T-helper 9 cell (primary cell): ENCODE measurements at places on chromosomes 5 and 9.

DNA sequence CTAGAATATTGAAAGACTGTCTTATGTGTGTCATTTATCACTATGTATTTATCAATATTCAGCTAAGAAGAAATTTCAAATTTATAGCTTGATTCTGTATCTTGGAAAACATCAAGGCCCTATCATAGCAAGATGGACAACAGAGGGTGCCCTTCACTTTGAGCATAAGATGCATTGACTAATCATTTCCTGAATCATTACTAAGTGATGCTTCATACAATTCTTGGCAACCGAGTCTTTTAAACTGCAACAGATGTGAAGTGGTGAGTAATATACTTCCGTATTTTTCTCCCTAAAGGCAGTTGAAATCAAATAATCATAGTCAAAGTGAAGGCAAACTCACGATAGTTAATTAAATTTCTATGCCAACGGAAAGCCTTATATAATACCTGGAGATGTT lies 318.6 kb upstream of the RGMB start:
- DNase-seq = no peak

DNA sequence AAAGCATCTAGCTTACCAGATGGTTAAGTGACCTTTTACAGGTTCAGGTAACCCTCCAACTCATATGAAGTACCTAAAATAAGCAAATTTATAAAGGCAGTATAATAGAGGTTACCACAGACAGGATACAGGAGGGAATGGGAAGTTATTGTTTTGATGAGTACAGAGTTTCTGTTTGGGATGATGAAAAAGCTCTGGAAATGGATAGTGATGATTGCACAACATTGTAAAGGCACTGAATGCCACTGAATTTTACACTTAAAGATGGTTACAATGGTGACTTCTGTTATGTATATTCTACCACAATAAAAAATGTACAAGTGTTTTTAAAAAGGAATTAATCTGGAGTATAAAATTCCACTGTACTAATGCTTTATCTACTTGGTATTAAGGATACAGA lies 75.0 kb upstream of the NIPBL start:
- no peak for DNase-seq

- DNase-seq = no peak
Measured at GRCh38 chr5:116892993-116893392, 318.4 kb upstream of the SEMA6A start.

GRCh38 chr5:158626718-158627117 lies 473.0 kb downstream of the EBF1 start:
- DNase-seq = no peak

- no peak for DNase-seq
Measured at GRCh38 chr5:1827025-1827885, 26.0 kb downstream of the NDUFS6 start.
